Activated naive CD4-positive, alpha-beta T cell treated with anti-CD3 and anti-CD28 coated beads, Interleukin-2, amount 50 U/mL, for 72 hours (primary cell): ENCODE measurements at places on chromosomes 2 and 18.

DNA sequence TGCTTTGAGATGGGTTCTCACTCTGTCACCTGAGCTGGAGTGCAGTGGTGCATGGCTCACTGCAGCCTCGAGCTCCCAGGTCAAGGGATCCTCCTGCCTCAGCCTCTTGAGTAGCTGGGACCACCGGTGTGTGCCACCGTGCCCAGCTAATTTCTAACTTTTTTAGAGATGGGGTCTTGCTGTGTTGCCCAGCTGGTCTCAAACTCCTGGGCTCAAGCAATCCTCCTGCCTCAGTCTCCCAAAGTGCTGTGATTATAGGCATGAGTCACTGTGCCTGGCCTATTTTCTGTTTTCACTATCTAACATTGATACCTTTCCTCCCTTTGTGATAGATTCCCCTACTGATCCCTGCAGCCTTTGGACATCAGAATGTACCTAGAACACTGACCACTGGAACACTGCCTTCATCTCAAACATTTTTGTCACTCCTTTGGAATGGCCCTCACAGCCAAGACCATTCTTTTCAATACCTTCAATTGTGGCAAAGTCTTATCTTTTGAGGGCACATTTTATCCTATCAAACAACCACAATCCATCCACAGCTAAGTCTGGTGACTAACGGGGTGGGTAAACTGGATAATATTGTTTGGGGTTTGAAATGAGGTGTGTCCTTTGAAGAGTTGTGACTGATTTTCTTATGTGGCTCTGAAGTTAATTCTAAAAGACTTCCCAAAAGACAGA lies 43.7 kb downstream of the EPAS1 start:
- no peak for DNase-seq

- DNase-seq = no peak
Observed at GRCh38 chr2:140586379-140586778, 1544.4 kb downstream of the LRP1B start.

- DNase-seq = no peak
Observed at GRCh38 chr2:38146907-38147307, 71.0 kb upstream of the CYP1B1 start.

DNA sequence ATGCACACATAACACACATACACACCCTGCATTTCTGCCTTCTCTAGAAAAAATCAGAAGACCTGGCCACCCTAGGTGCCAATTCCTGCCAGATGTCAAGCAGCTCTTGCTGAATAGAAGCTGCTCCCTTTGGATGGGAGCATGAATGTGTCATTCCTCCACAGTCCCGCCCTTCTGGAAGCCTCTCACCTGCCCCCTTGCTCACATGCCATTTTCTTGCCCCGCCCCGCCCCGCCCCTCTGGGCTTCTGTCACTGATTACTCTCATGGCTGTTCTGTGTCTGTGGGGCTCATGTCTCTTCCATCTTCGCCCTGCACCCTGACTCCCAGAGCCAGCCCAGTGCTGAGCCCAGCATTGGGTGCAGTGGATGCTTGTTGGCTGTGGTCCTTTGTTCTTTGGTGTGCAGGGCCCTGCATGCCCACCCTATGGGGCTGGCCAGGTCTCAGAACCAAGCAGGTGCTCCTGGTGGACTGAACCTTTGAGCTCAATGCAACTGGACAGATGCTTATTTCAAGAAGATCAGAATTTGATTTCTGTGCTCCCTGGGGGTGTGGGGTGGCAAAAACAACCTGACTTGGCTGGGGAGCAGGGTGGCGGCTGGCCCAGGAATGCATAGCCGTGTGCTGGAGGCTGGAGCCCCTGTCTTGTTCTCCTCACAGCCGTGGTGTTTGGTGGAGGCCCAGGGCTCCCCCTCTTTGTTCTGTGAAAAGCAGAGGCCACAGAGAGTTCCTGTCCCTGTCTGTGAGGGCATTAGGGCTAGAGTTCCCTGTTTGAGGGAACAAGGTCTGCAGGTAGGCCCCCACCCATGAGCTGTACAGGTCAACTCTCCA lies 140.6 kb upstream of the GLI2 start:
- no peak for DNase-seq

DNA sequence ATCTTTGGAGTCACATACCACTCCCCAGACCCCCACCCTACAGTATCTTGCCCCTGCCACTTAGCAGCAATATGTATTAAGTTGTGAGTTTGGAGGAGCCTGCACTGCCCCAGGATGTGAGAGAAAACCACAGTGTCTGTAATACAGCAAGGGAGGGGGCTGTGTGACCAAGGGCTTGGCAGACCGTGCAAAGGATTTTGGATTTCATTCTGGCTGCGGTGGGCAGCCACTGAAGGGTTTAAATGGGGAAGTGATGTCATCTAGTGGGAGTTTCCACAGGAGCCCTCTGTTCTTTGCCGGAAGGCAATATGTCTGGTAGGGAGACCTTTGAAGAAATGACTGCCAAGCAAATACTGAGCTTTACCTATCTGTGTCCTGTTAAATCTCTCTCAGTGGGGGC lies 202.4 kb downstream of the FHOD3 start:
- DNase-seq = no peak

DNA sequence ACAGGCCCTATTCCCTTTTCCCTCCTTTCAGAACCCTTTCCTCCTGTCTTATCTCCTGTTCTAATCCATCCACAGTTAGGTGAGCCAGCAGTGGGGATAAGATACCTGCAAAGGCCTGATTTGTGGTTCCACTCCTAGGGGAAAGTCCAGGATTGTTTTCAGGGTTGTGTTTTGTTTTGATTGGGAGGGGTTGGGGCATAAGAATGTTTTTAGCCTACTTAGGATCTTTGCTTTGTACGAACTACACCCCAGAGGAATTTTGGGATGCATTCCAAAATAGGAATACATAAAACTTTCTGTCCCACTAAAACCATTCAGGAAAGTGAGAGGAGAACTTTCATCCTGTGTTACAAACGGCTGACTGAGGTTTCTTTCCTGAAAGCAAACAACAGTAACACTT lies 150.8 kb upstream of the PGAP1 start:
- DNase-seq = no peak

- DNase-seq = no peak
Observed at GRCh38 chr2:55518841-55519165, 715 bp upstream of the CFAP36 start.

GRCh38 chr2:197851451-197851850 lies 47.1 kb downstream of the PLCL1 start:
- no peak for DNase-seq

- DNase-seq = no peak
Observed at GRCh38 chr2:1685957-1686783, 58.1 kb downstream of the PXDN start.

DNA sequence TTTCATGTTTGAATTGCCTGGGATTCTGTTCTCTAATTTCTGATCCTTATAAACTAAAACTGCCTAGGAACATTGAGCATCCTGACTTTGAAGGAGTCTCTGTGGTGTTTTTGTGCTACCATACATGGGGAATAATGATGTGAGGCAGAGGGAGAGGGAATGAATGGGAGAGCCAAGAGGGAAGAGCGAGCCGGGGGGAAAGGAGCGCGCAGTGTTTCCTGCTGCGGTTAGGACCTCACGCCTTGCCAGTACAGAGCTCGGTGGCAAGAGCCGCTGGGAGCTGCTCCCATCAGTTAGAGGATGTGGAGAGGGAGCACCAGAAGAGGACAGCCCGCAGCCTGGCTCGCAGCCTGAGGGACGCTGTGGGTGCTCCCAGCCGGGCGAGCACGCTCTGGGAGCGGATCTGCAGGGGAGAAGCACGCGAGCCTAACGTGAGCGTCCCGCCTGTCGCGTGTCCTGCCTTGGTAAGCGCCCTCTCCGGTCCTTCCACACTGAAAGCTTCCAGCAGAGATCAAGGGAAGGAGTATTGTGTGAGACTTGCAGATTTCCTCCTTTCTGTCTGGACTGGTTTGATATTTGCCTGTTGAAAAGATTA lies 114.7 kb downstream of the FAM210A start:
- no peak for DNase-seq

DNA sequence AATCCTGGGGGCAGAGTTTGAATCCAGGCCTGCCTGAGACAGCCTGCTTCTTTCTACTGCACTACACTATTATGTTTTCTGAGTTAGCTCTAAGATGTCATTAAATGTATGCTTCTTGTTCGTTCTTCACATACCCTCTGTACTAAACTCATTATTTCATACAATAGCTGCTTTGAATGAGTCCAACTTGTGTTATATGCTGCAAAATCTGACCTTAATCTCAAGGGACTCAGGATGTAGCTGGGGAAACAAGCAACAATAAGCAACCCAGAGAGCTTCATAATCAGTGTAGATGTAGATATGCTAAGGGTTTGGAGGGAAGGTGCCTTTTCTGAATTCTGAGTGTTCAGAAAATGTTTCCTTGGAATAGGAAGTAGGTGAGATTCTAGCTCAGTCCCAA lies 14.4 kb downstream of the FMNL2 start:
- DNase-seq = no peak

DNA sequence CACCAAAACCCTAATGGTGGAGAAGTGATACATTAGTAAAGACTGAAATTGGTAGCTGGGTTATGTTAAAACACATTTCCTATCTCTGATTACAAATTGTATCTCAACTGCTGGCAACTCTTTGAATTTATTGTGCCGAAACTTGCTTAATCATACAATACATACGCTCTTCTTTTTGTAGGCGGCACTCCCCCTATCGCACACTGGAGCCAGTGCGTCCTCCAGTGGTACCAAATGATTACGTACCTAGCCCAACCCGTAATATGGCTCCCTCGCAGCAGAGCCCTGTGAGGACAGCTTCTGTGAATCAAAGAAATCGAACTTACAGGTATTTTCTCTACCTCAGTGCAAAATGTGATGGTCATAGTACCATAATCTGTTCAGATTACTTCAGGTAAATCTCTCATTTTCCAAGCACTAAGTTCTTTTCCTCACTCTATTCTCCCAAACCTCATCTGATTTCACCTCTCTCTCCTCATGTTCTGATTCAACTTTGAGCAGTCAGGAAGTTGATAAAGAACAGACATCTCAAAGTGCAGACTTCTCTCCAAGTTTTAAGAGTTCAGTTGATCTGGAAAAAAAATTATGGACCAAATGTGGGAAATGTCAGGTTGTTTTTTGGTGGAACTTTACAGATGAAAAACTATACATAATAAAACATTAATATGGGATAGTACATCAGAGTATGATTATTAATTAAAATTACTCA lies 66.5 kb downstream of the ABI2 start:
- DNase-seq = no peak
